ENCODE measurements at places on chromosomes 12 and 14.

- DNase-seq, result no peak
These were observed 33.7 kb upstream of the KTN1 start for GRCh38 chr14:55546212-55546874.

DNA sequence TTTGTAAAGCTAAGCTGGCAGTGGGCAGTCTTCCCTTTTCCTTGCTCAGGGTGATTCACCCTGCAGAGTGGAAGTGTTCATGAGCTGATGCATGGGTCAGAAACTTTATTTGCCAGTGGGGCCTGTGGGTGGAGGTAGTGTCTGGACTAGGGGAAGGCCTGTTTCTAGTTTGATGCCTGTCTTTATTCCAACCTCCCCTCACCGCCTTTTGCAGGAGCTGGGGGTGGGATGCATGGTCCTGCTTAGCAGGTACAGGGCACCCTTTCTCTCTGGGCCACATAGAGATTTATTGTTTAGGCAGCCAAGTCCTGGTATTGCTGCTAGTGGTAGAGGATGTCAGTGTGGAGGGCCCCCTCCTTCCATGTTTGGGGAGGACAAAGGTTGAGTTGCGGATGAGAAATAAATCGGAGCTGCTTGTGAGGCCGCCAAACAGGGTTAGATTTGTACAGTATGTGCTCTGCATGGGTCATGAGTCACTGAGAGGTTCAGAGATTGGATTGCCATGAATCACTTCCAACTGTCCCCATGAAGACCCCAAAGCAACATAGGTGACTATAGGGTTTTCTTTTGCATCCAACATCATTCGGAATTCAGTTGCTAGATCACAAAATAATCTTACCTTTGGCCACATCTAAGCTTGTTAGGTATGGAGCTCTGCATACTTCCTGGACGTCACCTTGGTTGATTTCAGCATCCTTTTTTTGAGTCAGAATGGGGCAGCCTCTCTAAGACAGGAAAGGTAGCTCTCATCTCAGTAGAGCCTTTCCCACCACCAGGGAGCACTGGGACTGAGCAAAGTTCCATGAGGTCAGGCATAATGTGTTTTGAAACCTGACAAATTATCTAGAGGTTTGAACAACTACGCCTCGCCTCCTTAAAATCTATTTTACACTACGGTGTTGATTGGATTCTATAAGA is 8.8 kb downstream of the SMOC1 start:
- no peak for DNase-seq

GRCh38 chr12:133129368-133130037 is 571 bp downstream of the ZNF891 start:
- DNase-seq, result no peak

DNA sequence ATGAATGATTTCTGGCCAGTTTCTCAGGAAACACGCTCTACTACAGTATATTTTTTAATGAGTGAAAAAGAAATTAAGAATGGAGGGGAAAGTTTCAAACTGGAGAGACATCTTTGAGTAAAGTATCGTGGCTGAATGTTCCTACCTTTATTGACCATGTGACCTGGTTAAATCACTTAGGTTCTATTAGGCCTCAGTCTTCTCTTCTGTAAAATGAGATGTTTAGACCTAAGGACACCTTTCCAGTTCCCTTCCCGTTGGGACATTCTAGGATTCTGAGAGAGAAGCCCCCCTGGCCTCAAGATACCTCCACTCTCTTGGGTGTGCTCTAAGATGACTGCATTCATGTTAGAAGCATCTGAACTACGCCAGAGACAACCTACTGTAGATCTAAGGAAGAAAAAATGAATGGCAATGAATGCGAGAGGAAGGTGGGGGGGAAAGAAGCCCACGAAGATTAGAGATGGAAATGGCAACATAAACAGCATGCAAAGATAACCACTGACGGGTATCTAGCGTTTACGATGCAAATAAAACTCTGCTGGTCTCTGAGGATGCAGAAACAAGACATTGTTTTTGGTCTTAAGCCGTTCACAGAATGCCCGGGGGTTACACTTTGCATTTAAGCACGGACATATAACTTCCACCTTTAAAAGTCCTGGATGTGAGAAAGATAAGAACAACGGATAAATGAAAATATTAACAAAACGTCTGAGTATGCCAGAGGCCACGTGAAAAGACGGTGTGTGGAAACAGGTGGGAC is 599 bp upstream of the CPSF6 start:
- DNase-seq, result no peak

- DNase-seq, result peak; percentile 1
These were observed 79.5 kb downstream of the ARMH4 start for GRCh38 chr14:58072288-58073071.

Measured in activated T-cell treated with anti-CD3 and anti-CD28 coated beads for 1 hour (primary cell).